ENCODE measurements at places on chromosomes 11 and 22.

DNA sequence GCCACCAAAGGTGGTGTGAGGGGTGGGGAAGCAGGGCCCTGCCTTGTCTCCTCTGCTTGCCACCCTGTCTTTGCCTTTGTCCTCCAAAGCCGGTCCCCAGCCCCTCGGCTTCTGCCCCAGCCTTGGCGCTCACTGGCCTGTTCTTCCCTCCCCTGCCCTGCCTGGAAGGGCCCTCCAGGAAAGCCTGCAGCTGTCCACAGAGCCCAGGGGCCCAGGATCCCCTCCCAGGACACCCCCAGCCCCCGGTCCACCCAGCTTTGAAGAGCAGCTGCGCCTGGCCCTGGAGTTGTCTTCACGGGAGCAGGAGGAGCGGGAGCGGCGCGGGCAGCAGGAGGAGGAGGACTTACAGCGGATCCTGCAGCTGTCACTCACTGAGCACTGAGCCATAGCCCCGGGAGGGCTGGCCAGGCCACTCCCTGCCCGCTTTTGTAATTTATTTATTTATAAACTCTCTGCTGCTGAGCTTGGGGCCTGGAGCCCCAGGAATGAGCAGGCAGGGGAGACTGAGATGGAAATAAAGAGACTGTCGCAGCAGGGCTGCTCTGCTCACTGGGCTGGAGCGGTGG lies 1.3 kb upstream of the SSH3 start:
- no peak for DNase-seq

GRCh38 chr11:12539572-12539971 lies 134.6 kb upstream of the TEAD1 start:
- DNase-seq: no peak

- no peak for DNase-seq
Observed at GRCh38 chr11:16780698-16781550, 42.5 kb downstream of the C11orf58 start.

- DNase-seq: no peak
Observed at GRCh38 chr11:13278609-13279486, 1.3 kb downstream of the BMAL1 start.

DNA sequence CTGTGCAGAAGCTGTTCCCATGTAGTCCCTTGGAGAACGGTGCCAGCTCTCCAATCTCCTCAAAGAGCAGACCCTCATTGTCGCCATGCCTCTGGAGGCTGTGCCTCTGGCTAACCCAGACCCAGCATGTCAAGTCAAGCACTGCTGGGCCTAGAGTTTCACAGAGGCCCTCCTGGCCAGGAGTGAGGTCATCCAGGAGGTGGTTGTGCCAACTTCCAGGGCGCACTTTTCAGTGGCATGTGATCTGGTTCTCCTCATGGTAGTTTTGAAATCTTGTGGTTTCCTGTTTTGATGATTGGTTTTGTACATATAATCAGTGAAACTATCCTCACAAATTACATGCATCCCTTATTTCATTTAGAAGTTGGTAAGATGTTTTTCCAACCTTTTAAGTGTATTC lies 78.9 kb downstream of the PPFIBP2 start:
- DNase-seq: no peak

- no peak for DNase-seq
Observed at GRCh38 chr11:112523031-112523430, 262.4 kb upstream of the PLET1 start.

All from CD8-positive, alpha-beta T cell (primary cell).